CD8-positive, alpha-beta memory T cell (primary cell): ENCODE measurements at places on chromosomes 3 and 15. TPM values are rescaled to one million over a fixed set of nuclear protein-coding genes. Genes with fewer than 3 reads are reported as not detected.

The SLC28A1 gene
- total RNA-seq: not detected

The THBS1 gene
- total RNA-seq: 6.9 TPM

The C3orf70 gene
- total RNA-seq: 0.07 TPM

The PLSCR5 gene
- not detected for total RNA-seq

The B3GNT5 gene
- total RNA-seq: 10.0 TPM

The EDEM1 gene
- total RNA-seq: 121 TPM

The ABHD10 gene
- total RNA-seq: 43.1 TPM

The NCK1 gene
- 33.3 TPM for total RNA-seq

The SLC9C1 gene
- not detected for total RNA-seq
